ENCODE measurements at places on chromosomes 1 and 21.

DNA sequence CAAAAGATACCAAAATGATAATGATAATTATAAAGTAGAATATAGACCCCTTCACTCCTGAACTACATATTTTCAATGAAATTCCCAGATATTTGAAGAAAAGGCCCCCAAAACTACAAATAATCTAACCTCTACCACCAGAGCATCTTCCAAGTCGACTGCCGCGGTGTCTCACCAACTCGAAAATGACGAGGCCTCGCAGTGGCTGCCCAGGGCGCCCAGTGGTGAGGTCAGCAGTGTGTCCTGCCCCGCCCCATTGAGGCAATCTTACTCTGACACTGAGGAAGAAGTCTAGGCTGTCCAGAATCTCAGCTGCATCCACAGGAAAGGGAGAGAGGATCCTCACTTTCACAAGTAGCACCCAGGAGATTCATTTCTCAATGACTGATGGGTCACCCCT is 5.2 kb downstream of the DUSP10 start:
- no peak for DNase-seq

DNA sequence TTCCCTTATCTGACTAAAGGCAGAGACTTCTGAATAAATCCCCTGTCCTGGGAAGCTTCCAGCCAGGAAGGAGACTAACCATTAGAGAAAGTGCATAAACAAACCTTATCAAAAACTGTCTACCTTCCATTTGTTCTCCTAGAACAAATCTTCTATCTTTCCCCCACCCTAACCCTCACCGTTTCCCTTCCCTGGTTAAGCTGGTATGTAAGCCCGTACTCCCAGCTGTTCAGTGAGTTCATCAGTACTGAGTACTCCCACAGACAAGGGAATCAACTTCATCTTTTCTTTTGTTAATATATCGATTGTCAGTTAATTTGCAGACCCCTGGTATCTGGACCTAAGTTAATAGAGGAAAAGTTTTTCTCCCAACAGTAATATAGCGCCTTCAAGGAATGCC is 20.1 kb upstream of the COG2 start:
- DNase-seq: no peak

- DNase-seq: no peak
Observed at GRCh38 chr21:37363936-37364335, 2.6 kb upstream of the DYRK1A start.

DNA sequence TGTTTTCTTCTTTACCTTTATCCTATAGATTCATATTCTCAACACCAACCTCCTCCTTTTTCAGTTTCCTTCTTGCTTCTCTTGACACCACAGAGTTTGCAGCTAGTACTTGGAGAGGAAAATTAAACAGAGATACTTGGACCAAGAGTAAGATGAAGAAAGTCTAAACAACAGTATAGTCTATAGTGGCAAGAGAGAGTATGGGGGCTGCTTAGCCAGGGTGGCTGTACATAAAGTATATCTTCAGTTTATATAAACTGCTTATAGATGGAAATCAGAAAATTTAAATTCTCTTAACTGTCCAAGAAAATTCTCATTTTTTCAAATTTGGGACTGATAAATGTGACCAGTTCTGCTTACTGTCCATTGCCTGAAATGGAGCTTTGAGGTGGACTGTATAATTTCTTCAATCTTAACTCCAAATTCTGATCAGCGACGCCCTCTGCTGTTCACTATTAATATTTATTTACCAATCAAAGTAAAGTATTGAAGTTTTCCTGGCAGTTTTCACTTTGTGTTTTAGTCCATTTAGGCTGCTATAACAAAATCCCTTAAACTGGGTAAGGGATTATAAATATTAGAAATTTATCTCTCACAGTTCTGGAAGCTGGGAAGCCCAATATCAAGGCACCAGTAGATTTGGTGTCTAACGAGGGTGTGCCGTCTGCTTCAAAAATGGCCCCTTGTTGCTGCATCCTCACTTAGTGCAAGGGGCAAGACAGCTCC is 14.8 kb upstream of the METTL18 start:
- no peak for DNase-seq

DNA sequence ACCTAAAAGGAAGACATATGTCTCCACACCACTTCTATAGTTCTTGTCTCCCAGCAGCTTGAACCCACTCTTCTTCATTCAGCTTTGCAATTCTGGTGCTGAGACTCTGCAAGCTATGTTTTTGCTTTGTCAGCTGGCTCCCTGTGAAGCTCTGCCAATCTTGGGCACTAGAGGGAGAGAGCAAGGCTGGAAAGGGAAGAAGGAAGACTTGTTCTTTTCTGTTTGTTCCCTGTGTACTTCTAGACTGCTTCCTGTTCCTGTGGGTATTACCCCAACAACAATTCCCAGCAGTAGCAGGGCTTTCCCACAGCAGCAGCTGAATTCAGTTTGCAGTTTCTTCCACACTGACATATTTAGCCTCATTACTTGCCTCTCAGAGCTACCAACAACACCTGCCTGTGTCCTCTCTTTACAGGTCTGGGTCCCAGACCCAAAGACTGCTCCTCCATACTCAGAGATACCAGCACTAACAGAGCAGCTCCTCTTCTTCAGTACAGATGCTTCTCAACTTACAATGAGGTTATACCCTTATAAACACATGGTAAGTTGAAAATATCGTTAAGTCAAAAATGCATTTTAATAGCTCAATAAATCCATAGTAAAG is 275.2 kb upstream of the NEGR1 start:
- DNase-seq: no peak

- DNase-seq: no peak
Observed at GRCh38 chr1:76135835-76136234, 61.3 kb downstream of the ST6GALNAC3 start.

DNA sequence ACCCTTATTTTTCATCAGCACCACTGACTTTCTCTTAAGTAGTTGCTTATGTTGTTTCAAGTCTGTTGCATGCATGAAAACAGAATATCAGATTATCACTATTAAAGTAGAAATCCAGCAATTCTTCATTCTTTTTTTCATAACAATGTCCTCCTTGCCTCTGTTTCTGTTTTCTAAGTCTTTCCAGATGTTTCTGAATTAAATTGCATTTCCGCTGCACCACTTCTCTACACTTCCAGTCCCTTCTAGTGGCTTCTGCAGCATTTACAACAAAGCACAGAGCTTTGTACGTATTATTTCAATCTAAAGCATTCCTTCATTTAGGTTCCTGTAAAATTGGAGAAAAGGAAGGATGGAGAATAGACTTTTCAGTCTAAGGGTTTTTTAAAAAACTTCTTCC is 42.4 kb downstream of the PATJ start:
- no peak for DNase-seq

GRCh38 chr1:103162360-103162759 is 54.0 kb upstream of the COL11A1 start:
- no peak for DNase-seq

DNA sequence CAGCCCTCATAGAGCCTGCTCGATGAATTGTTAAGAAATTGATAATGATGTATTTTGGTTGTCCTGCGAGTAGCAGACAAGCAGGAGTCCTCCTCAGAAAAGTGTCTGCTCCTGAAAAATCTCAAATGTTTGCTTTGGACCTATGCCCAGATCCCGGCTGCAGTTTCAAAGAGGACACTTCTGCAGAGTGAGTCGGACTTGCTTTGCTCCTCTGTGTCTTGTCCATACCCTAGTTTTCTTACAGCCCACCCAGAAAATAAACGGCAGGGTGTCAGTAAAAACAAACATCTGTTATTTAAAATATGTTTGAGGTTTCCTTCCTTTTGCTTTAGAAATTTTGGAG is 2.8 kb downstream of the S100A10 start:
- no peak for DNase-seq

- no peak for DNase-seq
Observed at GRCh38 chr1:98792123-98792522, 130.6 kb downstream of the SNX7 start.

GRCh38 chr1:193185901-193186731 is at the start of gene B3GALT2:
Gene B3GALT2, minus strand, starts transcription at chr1:193186613. Its CDS starts 5,051 bp downstream, at chr1:193181562.
- no peak for DNase-seq

DNA sequence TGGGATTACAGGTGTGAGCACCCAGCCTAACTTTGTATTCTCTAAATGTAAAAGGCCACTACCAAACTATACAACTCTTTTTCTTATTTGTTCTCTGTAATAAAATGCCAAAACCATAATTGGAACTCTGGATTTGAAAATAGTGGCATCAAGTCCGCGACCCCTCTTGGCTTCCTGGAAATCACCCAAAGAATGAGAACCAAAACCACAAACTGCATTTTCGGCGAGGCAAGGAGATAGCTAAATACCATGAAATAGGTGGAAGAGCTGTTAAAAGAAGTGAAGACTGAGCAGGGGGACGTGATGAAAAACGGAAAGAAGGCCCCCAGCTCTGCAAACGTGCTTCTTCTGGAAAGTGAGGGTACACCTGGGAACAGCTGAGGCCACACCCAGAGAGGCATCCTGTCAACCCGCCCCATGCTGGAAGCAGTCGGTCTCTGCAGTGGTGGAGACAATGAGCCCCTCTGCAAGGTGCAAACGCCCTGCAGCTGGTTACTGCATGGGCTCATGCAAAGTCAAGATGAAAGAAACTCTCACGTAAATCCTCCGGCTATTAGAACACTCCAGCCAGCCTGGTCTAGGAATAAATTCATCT is 22.5 kb downstream of the VPS26C start:
- no peak for DNase-seq

- no peak for DNase-seq
Observed at GRCh38 chr1:217097819-217098218, 374.6 kb upstream of the ESRRG start.

DNA sequence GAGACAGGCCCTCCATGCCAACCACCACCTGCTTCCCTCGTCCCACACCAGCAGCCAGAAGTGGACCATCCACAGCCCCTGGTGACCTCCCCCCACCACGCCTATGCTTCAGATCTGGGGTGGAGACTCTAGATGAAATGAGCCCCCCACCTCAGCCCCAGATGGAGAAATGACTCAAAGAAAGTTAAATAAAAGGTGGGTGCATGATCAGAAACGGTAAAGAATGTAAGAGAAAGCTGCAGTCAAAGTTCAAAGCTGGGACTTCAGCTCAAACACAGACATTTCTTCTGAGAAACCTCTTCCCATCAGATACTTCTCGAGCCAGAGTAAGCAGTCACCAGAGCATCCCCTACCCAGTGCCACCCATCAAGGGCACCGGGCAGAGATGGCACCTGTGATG is 43.1 kb upstream of the HMGB4 start:
- no peak for DNase-seq

DNA sequence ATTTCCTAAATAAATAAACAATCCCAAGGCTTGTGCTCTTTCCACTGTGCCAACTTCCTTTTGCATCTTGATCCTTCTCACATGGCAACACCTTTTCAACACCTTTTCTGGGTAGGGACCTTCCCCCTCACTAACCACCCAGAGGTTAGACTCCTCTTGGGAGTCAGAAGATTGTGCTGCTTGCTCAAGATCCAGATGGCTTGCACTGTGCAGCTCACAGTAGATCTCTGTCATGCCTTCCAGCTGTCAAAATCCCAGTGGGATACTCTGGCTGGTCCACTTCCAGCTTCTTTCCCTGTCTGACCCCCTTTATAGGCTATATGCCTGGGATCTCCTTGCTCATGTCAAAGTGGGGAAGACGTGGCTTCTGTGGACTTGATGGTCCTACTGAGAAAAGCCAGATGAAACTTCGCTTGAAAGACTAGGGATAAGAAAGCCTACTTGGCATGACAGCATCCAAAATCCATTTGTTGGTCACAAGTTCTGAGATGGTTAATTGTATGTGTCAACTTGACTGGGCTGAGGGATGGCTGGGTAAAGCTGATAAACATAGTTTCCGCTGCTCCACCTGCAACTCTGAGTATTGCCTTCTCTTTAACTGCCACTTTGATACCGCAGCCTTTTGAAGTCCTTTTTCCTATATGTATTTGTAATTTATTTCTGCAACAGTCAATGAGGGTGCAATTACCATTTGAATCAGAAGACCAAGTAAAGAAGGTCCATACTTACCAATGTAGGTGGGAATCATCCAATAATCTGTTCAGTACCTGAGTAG is 74.5 kb downstream of the S1PR1 start:
- no peak for DNase-seq

- DNase-seq: no peak
Observed at GRCh38 chr21:41960386-41960785, 6.6 kb upstream of the C2CD2 start.

DNA sequence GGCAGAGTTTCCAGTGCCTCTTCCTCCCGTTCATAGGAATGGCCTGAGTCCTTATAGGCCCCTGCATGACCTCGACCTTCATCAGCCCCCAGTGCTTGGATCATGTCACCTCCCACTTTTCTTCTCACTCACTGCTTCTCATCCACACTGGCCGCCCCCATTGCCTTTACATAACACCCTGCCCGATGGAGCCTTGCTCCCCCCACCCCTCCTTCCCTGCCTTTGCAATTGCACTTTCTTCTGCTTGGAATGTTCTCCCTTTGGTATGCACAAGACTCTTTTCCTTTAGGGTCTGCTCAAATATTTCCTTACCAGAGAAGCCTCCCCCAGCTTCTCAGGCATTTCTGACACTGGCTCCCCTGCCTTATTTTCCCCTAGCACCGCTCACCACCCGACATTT is 125.2 kb upstream of the KCNJ6 start:
- no peak for DNase-seq

- DNase-seq: no peak
Observed at GRCh38 chr1:185318431-185319138, 1.5 kb upstream of the IVNS1ABP start.

DNA sequence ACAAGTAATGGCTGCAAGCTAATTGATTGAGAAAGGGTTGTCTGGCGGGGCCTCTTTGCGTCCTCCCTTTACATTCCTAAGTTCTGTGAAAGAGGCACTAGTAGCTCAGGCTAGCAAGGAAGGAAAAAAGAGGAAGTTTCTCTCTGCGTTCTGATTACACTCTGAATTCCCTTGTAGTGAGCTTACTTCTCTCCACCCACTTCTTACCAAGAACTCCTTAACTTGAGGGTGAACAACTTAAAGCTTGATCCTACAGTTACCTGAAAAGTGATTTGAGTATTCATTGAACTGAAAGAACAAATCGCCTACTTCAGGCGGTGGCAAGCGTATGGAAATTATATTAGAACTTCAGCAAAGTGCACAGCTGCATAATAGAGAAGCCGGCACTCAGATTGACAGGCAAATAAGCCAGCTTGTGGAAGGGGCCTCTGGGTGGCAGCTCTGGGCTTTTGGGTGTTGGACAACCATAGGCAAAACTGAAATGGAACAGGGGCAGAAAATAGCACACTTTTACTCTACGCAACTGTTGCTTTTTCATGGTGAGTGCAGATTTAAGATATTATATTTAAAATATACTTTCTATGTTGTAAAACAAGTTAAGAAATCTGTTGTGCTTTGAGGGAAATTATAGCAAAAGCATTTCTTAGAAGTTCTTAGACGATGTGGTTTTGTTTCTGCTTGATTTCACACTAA is 464.5 kb downstream of the USP25 start:
- DNase-seq: no peak

GRCh38 chr1:206898915-206899431 is 1.7 kb downstream of the IL24 start:
- DNase-seq: no peak

DNA sequence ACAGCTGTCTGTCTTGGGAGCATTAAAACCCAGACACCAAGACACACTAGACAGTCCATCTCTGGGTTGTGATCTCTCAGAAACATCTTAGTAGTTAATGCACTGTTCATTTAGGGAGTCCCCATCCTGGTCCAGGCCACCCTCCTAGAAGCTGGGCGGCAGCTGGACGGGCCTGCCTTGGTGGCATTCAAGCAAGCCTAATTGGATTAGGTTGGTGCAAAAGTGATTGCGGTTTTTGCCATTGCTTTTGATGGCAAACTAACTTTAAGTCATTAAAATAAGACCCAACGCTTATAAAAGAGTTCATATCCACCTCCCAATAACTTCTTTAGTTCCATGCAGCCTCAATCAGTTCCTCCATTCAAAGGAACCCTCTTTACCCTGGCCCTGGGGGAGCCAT is 21.7 kb downstream of the ATP5PO start:
- DNase-seq: no peak
